ENCODE measurements at places on chromosomes 5 and 9.

DNA sequence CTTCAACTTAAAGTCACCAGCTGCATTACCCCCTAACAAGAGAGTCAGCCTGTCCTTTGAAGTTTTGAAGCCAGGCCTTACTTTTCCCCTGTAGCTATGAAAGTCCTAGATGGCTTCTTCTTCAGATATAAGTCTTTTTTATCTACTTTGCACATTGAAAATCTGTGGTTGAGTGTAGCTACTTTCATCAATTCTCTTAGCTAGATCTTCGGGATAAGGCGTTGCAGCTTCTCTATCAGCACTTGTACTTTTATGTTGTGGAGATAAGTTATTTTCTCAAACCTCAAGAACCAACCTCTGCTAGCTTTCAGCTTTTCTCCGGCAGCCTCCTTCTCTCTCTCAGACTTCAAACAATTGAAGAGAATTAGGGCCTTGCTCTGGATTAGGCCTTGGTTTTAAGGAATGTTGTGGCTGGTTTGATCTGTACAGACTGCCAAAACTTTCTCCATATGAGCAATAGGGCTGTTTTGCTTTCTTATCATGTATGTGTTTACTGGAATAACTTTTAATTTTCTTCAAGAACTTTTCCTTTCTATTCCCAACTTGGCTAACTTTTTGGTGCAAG is 21.6 kb downstream of the CATSPER3 start:
- DNase-seq: no peak

DNA sequence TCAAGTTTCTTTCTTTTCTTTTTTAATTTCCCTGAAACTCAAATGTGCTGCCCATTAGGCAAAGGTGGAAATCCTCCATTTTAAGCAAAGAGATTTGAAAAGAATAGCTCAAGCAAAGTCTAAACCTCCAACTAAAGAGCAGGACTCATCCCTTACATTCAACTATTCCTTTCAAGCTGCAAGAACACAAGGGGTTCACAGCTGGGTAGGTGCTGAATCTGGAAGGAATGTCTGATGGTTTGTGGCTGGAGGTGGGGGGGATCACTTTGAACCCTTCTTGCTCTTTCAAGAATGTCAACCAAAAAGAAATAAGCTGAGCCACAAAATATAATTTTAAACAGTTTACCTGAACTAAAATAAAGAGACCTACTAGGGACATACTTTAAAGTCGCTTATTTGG is 375.7 kb upstream of the CDH10 start:
- no peak for DNase-seq

GRCh38 chr9:1982074-1982473 is 33.1 kb upstream of the SMARCA2 start:
- peak; percentile 86 for DNase-seq

- DNase-seq: no peak
Measured at GRCh38 chr5:77957-78804, 13.8 kb upstream of the PLEKHG4B start.

DNA sequence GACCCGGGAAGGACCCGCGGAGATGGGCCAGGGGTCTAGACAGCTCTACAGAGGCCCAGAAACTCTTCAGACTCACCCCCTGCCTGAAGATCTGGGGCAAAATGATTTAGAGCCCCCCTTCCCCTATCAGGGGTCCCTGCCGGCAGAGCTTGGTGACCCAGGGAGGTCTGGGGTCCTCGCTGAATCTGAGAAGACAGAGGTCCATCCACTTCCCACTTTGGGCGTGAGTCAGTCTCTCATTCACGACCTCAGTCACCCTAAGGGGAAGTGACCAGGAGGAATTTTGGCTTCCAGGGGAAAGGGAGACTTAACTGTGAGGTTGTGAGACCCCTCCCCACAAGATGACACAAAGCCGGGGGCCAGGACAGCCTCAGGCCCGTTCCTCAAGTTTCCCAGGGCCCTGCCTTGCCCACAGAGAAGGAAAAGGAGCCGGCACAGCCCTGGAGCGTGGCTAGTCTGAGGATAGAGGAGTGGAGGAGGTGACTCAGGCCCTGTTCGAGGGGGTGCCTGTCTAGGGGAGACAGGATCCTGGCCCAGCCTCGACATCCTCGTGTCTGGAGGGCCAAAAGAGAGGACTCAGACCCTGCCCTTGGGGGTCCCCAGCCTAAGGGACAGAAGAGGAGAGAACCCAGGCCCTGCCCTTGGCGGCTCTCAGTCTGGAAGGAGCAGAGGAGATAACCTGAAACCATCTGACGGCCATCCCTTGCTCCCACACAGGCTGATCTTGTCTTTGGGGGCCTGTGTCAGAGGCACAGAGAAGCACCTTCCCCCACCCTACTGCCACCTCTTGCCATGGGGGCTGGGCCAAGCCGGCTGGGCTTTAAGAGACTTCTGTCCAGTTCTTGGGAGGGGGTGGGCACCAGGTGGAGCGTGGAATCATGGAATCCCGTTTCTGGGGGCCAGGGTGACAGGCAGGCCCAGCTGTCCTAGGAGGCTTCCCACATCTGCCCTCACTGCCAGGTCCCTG is 889 bp downstream of the PDLIM4 start:
- no peak for DNase-seq

DNA sequence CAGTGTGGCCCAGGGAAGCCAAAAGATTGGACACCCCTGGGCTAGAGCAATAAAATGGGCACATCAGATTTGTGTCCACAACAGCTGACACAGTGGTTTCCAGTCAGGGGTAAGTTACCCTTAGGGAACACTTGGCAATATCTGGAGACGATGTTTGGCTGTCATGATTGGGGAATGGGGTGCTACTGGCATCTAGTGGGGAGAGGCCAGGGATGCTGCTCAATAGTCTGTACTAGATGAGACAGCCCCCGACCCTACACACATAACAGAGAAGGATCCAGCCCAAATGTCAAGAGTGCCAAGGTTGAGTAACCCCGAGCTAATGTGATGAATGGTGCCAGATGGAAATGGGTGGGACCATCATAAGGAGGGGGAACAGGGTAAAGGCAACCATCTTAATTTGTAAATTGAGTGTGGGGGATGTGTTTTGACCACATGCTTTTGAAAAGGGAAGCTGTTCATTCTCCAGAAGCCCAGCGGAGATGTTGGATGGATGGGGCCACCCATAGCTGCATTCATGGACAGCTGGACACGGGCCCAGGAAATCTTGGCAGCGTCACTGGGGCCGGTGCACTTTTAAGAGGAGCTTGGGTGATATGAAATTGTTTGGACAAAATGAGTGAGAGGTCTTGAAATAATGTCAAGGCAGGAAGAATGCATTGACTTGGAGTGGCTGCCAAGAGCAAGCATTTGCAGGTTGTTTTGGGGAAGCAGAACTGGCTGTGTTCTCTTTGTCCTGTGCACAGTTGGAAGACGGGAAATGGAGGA is 33.4 kb downstream of the SYK start:
- DNase-seq: peak; percentile 70

DNA sequence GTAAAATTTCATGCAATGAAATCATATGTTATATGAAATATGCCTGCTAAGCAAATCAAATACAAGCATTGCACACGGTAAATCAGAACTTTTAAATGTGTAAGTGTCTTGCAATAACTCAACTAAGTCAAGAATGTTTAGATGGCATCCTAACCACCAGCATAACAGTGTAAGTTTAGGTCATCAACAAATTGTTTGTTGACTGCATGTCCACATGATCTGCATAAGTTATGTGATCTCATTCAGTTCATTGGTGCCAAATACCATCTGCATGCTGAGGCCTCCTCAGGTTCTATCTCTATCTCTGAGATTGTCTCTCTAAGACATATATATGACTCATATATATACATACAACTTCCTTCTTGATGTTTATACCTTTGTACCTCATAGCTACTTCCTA is 159.6 kb upstream of the STK32A start:
- no peak for DNase-seq
